ENCODE measurements at places on chromosomes 1 and 21.

DNA sequence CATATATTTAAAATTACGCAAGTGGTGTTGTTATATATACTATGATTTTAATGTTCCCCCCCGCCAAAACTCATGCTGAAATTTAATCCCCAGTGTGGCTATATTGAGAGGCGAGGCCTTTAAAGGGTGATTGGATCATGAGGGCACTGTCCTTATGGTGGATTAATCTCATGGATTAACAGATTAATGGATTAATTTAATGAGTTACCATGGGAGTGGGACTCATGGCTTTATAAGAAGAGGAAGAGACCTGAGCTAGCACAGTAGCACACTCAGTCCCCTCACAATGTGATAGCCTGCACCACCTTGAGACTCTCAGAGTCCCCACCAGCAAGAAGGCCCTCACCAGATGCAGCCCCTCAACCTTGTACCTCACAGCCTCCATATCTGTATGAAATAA is 34.8 kb downstream of the C1orf198 start:
- DNase-seq = no peak

- no peak for DNase-seq
Measured at GRCh38 chr1:22291494-22291893, 148.6 kb upstream of the WNT4 start.

GRCh38 chr1:240031009-240031408 is 60.7 kb upstream of the FMN2 start:
- no peak for DNase-seq

- DNase-seq = no peak
Measured at GRCh38 chr1:160032165-160032820, 503 bp upstream of the PIGM start.

DNA sequence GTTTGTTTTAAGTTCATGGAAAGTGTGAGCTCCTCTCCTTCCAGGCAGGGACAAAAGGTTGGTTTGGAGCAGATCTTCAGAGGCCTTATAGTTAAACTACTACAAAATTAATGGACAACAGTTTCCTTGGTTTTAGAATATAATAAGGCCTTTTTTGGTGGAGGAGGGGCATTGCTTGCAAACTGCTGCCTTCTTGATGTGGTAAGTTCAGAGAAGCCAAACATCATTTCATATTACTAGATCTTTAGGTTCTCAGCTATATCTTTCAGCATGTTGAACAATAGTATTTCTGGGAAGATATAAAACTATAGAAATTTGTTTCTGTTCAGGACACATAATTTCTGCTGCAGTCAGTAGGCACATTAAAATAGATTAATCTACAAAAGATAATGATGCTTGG is 97.8 kb upstream of the B3GALT2 start:
- no peak for DNase-seq

- DNase-seq = no peak
Measured at GRCh38 chr1:168053681-168054080, 83.0 kb downstream of the GPR161 start.

- no peak for DNase-seq
Measured at GRCh38 chr1:154695985-154696384, 88.0 kb upstream of the ADAR start.

DNA sequence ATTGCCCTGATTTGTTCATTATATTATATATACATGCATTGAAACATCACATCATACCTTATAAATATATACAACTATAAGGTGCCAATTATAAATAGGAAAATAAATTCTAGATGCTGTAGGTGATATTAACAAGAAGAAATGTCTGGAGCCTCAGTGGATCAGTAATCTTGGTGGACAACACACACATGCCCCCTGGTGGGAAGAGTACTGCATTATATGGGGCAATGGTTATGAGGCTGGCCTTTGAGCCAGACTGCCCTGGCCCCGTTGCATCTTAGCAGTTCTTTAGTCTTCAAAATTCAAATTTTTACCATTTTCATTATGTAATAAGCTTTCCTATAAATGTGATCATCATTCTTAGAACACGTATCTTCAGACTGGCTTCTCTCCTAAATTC is 335.0 kb upstream of the GREM2 start:
- DNase-seq = no peak

GRCh38 chr1:215076322-215076721 is 6.2 kb upstream of the KCNK2 start:
- no peak for DNase-seq

DNA sequence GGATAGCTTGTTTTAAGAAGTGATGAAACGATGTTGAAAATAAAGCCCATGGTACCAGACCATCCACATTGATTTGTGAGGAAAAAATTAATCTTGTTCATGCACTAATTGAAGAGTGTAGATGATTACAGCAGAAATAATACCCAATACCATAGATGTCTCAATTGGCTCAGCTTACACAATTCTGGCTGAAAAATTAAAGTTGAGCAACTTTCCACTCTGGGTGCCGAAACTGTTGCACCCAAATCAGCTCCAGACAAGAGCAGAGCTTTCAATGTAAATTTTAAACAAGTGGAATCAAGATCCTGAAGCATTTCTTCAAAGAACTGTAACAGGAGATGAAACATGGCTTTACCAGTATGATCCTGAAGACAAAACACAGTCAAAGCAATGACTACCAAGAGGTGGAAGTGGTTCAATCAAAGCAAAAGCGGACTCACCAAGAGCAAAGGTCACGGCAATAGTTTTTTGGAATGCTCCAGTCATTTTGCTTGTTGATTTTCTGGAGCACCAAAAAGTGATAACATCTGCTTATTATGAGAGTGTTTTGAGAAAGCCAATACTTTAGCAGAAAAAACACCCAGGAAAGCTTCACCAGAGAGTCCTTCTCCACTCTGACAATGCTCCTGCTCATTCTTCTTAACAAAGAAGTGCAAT is 16.1 kb upstream of the KCNA3 start:
- no peak for DNase-seq

DNA sequence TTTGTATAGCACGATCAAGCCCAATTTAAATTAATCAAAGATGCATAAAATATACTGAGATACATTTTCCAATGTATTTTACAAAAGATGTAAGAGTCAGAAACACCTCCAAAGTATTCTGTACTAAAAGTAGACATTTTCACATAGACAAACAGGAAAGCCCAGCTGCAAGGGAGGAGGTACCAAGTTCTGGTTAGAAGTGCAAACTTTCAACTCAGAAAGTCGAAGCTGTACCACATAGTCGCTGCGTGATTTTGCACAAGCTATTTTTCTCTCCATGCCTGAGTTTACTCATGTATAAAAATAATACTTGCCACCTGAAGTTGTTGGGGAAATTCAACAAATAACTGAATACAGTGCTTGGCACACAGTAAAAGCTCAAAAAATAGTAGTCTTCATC is 5.6 kb upstream of the HNRNPU start:
- no peak for DNase-seq

DNA sequence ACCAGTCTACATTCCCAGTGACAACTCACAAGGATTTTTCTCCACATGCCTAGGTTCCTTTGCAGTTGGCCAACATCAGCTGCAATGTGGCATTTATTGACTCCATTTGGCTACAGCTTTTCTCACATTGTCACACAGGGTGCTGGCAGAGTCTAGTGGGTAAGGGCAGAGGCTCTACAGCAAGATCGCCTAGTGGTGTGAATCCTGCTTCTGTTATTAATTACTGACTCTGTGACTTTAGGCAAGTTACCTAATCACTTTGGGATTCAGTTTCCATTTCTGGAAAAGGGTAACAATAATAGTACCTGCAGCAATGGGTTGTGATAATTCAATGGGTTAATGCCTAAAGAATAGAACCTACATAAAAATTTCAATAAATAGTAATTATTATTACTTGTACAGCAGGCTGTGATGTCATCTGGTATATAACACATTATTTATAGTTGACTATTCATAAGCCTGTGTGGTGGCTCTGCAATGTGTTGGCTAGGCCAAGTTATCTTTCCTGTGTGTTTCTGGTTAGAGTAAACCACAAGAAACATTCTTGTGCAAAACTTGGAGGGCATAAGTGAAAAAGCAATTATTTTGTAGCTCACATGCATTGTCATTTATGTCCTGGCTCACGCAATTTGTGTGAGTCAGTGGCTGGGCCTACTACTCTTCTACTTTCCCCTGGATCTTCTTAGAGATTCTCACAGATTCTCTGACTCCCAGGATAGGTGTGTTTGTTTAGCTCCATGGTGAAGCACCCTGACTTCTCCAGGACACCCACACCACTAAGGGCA is 59.5 kb downstream of the PTGS2 start:
- no peak for DNase-seq

DNA sequence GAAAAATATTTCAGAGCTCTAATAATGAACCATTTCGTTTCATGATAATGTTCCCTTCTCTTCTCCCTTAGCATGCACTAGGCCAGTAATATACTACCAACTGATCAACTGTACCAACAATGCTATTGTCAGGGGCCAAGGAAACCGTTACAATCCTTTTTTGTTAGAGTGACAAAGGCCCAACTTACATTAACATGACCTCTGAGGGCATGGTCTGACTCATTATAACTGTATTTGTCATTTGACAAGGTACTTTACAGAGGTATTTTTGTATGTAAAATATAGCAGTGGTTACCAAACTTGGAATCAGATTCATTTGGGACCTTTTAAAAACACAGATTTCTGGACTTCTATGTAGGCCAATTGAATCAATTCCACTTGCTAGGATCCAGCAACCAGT is 102.6 kb upstream of the RRP15 start:
- no peak for DNase-seq

DNA sequence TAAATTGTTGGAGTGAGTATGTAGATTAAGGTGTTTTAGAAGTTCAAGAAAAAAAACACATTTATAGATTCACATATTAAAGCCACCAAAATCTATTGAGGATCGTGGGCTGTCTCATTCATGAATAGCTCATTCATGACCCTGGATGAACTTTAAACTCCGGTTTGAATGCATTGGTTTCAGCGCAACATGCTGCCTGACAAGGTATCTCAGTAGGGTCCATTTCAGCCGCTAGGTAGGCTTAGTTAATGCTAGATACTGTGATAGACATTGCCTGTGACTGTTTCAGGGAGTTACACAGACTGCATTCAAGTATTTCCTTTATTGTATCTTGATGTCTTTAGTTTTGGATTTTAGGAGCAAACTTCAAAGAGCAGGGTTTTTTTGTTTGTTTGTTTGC is 140.5 kb upstream of the POGK start:
- no peak for DNase-seq

DNA sequence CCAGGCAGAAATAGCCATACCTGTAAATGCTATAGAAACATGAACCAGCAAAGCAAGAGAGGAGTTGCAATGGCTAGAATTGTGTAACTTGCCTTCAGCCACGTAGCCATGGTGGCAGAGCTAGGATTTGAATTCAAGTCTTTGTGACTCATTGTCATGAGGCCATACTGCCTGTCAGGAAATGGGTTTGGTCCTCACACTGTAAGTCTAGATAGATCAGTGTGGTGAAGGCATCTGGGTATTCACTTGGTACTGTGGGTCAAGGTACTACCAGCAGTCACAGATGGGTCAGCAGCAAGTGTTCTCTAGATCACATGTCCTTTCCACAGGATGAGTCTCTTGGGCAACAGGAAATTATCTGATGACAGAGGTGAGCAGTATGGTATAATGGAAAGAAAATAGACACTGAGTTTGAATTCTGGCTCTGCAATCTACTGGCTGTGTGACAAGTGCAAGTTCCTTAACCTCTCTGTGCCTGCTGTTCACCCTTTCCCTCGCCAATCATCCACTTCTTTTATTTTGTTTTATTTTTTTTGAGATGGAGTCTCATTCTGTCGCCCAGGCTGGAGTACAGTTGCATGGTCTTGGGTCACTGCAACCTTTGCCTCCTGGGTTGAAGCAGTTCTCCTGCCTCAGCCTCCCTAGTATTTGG is 36.9 kb downstream of the FGGY start:
- DNase-seq = no peak

- DNase-seq = no peak
Measured at GRCh38 chr1:12616709-12617373, 1.2 kb downstream of the DHRS3 start.

- DNase-seq = no peak
Measured at GRCh38 chr1:111923766-111924165, 65.7 kb downstream of the KCND3 start.

- no peak for DNase-seq
Measured at GRCh38 chr1:241631674-241632073, 8.5 kb downstream of the CHML start.
